BJ (cell line): ENCODE measurements at places on chromosomes 3 and 15. TPM values are rescaled to one million over a fixed set of nuclear protein-coding genes. Genes with fewer than 3 reads are reported as not detected.

DNA sequence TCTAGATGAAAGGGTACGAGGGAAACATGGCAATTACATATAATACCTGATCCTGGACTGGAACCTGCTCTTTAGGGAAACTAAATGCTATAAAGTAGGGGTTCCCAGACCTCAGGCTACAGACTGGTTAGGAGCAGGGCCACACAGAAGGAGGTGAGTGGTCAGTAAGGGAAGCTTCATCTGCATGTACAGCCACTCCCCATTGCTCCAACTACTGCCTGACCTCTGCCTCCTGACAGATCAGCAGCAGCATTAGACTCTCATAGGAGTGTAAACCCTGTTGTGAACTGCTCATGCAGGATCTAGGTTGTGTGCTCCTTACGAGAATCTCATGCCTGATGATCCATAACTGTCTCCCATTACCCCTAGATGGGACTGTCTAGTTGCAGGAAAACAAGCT lies 78.9 kb upstream of the PSMD6 start:
- DNase-seq = no peak

DNA sequence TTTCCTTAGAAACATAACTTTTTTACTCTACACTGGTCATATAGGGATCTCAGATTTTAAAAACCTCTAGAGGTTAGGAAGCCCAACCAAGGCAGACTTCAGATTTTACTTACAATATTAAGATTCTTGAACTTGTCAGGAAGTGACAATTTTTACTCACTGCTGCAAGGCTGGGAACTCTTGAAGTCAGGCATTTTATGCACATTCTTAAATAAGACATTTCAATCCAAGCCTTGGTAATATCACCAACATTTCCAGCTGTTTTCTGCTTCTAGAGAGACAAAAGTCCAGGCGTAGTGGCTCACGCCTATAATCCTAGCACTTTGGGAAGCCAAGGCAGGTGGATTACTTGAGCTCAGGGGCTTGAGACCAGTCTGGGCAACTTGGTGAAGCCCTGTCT lies 33.6 kb upstream of the UBP1 start:
- DNase-seq = no peak

ARGFX gene
- polyA plus RNA-seq = not detected in 2 replicates

DNA sequence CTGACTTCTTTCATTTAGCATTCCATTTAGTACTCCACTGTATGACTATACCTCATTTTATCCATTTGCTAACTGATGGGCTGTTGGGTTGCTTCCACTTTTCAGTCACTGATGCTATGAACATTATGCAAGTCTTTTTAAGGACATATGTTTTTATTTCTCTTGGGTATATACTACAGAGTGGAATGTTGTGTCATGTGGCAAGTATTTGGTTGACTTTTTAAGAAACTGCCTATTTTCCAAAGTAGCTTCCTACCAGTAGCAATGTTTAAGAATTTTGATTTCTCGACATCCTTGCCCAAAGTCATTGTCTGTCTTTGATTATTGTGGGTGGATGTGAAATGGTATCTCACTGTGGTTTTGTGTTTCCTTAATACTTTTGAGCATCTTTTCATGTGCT lies 110.1 kb upstream of the TPM1 start:
- DNase-seq = peak; percentile 94

GRCh38 chr15:100224206-100225185 lies 117.3 kb downstream of the ADAMTS17 start:
- DNase-seq = no peak

DNA sequence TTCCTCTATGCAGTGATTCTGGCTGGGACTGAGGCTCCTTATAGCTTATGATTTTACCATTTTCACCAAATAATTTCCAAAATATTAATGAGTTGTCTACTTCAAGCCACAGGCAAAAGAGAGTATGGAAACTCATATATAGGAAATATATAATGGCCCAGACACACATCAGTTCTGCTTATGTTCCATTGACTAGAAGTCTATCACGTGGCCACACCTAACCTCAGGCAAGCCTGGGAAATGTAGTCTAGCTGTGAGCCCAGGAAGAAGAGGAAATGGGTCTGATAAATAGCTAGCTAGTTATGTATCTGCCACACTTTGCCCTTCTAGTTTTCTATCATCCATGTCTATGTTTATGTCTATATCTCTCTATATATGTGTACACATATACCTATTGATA lies 195.1 kb downstream of the OTOL1 start:
- no peak for DNase-seq

- DNase-seq = no peak
Measured at GRCh38 chr15:73626072-73626471, 7.1 kb downstream of the NPTN start.

ZBED2 gene
- 0.07 TPM in 1 of 2 replicates, not detected in the other for polyA plus RNA-seq
